HuH-7.5 (cell line): ENCODE measurements at places on chromosomes 3 and 15.

- DNase-seq = no peak
Measured at GRCh38 chr15:63049783-63050371, 7.3 kb downstream of the TPM1 start.

DNA sequence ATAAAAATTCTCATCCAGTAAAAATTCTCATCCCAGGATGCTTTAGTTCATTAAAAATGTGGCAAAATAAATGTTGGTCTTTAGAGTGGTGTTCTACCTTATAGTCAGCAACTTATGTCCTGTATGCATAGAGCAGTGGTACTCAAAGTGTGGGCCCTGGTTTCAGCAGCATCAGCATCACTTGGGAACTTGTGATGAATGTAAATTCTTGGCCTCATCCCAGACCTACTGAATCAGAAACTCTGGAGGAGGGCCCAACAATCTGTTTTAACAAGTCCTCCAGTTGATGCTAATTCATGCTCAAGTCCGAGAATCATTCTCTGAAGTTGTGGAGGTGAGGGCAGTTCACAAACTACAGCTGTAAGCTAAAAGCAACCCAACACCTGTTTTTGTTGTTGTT lies 307.3 kb upstream of the SATB1 start:
- DNase-seq = no peak

- DNase-seq = no peak
Measured at GRCh38 chr15:26875476-26875850, 8.6 kb downstream of the GABRA5 start.

- no peak for DNase-seq
Measured at GRCh38 chr3:19221081-19221480, 72.8 kb downstream of the KCNH8 start.

DNA sequence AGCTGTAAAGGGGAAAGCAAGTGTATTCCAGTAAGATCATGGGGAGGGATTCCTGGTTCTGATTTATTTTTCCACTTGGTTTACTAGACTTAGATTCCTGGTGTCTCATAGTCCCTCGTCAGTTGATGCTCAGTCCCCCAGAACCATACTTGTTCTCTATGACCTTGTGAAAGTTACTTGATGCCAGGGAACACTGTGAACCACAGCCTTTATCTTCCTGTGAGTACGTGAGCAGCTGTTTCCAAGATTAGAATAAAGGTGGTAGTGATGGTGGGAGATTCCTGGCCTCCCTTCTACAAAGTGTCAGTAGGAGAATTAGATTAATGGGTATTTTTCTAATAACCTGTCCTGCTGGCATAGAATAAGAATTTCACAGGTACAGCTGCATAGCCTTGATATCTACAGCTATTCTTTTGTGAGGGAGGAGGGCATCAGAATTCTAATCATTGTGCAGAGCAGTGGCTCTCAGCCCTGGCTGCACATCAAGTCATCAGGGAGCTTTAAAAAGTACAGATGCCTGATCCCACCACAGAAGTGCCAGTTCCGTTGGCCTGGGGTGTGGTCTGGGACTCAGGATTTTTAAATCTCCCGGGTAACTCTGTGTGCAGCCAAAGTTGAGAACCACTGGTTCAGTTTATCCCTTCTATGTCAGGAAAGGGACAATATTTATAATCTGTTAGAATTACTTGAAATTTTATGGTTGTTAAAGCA lies 20.0 kb downstream of the GPD1L start:
- no peak for DNase-seq

DNA sequence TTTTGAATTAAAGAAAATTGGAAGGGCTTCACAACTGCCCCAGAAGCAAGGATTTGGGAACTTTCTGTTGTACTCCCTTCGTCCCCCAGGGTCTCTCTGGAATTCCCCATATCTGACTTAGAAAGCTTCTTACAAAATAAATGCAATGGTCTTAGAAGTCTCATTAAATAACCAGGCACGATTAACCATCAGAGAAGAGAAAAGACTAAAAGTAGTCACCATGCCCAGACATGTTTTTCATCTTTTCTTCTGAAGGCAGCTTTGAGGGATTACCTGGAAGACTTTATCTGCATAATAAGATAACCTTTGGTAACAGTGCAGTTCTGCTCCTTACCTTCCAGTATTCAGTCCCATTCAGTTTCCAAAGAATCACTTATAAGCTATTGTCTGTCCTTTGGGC lies 135.9 kb downstream of the PTPRG start:
- DNase-seq = no peak

DNA sequence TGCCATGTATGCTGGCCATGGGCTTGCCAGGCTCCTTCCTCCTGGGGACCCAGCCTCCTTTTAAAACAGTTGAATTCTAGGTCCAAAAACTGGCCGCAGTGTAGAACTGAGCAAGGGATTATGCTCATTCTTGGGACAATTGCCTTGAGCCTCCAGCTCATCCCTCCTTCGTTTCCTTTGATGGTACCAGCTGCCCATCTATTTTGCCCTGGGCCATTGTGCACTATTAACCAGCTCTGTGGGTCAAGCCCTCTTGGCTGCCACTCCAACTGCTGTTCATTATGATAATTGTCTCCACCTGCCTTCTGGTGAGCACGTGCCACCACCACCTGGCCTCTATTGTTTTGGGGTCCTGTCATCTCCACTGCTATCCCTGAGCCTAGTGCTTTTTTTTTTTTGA lies 75.8 kb upstream of the SYN2 start:
- no peak for DNase-seq

GRCh38 chr3:43852066-43852465 lies 161.3 kb downstream of the ABHD5 start:
- DNase-seq = no peak

DNA sequence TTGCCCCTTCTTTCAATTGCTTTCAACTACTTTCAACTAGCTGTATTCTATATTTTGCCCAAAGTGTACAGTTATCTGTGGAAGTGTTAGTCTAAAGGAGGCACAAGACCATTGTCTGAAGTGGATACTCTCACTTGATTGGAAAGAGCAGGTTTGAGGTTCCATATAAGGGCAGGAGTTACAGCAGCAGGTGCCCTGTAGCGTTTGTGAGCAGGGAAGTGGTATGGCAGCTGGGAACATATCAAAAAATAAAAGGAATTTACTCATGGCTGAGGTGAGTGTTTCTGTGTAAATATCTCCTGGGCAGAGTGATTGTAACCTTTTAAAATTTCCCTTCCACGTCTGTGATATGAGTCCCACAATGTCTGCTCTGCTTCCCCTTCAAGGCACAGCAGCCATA lies 38.5 kb upstream of the DNAJC13 start:
- no peak for DNase-seq

- DNase-seq = no peak
Measured at GRCh38 chr3:46089237-46090011, 62.1 kb upstream of the XCR1 start.

DNA sequence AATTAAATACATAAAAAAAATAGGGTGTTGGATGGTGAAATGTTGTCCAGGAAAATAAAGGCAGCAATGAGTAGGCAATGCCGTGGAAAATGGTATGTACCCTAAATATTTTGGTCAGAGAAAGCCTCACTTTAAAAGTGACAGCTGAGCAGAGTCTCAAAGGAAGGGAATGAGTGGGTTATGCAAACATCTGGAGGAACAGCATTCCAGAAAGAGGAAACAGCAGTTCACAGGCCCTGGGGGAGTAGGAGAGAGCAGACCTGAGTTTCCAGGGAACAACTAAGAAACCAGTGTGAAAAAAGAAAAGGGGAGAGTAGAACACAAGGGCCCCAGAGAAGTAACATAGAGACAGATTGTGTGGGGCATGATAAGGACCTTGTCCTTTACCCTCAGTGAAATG lies 230.0 kb upstream of the CNTN3 start:
- no peak for DNase-seq

DNA sequence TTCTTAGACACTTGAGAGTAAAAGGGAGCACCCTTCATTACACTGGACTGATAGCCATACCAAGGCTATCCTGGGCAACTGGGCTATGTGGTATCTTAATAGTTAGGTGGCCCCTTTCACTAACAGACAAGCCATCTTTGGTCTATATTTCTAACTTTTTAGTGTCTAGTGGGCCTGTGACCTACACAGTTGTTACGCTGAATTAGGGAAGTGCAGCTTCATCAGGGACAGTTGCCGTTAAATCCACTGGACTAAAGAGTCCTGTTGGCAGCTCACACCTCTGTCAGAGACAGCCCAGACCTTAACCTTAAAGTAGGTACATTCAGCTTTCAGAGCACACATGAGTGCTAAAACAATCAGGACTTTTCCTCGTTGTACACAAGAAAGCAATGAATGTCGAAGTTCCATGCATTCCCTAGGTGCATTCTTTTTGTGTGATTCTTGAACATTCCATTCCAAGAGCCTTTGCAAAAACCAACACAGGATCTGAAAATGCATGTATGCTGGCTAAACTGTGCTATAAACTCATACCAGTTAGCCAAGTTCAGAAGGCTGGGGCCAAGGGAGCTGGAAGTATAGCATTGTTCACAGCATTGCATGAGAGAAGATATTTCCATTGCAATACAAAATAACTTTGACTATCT lies 230.2 kb upstream of the EIF1B start:
- no peak for DNase-seq

DNA sequence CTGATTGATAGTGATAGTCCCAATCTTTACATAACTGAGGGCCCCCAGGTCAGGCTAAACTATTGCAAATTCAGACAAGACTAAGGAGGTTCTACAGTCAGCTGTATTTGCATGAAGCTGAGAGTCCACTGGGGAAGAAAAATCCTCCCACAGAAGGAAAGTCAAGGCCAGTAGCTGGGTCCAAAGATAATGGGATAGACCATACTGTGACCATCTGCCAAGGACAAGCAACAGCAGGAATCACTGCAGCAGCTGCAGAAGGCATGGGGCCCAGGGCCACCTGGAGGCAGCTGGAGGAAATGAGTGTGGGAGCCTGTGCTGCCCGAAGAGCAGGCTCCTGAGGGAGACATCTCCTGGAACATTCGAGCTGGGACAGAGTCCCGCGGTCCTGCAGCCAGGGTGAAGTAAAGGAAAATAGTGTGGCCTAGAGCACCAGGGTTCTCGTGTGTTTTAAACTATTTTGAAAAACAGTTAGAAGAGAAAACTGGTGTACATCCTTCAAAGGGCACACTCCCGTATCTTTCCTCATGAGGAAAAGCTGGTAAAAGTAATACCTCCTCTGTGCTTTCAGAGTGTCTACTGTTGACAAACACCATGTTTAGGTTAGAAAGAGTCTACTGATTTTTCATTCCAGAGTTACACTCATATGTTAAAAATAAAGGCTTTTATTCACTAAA lies 13.2 kb upstream of the TMEM212 start:
- peak; percentile 62 for DNase-seq

DNA sequence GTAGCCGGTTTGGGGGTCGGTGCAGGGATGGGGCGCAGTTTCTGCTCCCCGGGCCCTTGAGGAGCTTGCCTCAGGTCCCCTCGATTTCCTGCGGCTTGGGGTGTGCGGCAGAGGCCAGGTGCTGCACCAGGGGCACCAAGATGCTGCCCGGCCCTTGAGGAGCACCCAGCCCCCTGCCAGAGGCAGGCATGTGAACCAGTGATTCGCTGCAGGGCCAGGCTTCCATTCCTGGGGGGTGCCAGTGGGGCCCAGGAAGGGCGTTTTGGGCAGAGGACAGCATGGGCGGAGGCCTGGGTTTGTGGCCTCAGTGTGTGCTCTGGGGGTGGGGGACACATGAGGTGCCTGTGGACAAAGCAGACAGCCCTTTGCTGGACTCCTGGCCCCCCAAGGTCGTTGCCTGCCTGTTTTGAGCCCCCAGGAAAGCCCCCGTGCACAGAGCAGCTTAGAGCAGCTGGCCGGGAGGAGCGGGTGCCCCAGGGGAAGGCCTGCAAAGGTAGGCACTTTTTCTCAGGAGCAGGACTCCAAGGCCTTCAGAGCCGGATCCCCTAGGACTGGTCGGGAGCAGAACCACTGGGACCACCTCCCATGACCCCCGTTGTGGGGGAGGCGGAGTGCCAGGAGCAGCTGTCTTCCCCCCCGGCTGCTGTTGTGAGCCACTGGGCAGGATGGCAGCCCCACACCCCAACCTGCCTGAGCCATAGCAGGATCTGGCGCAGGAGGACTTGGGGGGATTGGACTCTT lies 1.6 kb downstream of the PLXNA1 start:
- DNase-seq = no peak

DNA sequence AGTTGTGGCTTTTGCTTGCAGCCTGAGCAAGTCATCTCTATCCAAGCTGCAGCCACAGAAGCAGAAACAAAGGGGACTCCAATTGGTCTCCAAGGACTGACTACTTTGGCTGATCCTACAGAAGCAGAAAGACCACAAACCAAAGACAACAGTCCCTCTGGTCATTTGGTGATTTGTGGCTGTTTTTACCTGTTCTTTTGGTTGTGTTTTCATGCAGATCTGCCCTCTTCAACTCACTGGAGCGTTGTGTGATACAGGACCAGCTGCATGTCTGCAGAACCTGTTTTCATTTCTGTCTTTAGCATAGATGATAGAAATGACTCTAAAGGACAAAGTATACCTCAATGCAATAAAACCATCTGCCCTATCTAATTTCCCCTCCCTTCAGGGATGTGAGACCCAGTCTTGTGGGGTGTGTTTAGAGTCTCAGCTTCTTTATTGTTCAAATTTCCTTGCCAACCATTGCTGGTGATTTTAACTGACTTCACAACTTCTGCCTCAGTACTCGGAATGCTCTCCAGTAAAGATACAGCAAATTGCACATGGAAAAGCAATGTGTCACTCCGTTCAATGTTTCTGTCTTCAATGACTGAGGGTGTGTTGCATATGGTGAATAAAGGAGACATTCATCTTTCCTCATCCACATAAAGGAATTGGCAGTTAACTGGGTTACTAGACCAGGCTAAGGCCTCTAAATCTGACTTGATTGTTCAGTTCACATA lies 48.9 kb upstream of the SLC7A14 start:
- no peak for DNase-seq

GRCh38 chr3:94673876-94674275 lies 611.0 kb downstream of the NSUN3 start:
- DNase-seq = no peak

DNA sequence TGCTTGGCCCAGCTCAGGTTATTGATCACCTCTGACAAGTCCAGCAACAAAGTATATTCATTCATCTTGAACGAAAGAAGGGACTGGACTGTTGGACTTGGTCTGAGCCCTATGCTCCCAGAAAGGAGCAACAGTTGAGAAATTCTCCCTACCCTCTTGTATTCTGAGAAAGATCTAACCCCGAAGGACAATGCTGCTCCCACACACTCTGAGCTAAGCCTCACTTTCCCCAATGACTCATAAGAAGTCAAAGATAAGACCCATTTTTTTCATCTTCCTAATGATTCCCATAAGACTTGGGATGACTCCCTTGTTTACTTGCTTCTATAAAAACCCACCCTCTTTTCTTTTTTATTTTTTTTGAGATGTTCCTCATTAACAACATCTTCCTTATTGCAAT lies 549.4 kb upstream of the MDFIC2 start:
- DNase-seq = no peak

- no peak for DNase-seq
Measured at GRCh38 chr15:100337096-100338044, 4.4 kb downstream of the ADAMTS17 start.

DNA sequence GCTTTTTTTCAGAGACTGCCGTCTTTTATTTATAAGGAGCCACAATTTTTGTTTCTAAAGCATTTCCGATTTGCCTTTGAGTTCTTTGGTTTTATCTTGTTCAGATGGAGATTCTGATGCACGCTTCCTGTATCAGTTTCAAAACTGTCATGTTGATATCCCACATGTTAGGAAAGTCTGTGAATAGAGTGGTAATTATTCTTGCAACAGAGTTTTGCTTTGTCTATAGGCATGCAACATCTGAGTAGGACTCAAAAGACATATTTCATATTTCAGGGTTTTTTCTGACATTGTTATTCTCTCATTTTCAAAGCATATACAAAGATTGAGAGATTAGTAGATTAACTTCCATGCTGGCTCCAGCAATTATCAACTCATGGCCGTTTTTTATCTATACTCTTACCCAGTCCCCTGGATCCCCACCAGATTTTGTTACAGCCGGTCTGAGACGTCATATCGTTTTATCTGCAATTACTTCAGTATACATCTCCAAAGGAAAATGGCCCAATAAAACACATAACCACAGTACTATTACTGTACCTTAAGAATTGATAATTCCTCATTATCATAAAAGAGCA lies 22.4 kb downstream of the PAQR5 start:
- no peak for DNase-seq
